Activated CD4-positive, CD25-positive, alpha-beta regulatory T cell treated with anti-CD3 and anti-CD28 coated beads, Interleukin-2, amount 50 U/mL, for 72 hours (primary cell): ENCODE measurements at places on chromosomes 5 and 9.

GRCh38 chr9:26744191-26744965, 148.2 kb downstream of the CAAP1 start:
- no peak for DNase-seq

GRCh38 chr9:25322142-25322541, 356.1 kb downstream of the TUSC1 start:
- no peak for DNase-seq

GRCh38 chr5:40080191-40080590, 599.5 kb upstream of the PTGER4 start:
- no peak for DNase-seq

GRCh38 chr9:101232405-101232977, 152.3 kb downstream of the BAAT start:
- DNase-seq: no peak

DNA sequence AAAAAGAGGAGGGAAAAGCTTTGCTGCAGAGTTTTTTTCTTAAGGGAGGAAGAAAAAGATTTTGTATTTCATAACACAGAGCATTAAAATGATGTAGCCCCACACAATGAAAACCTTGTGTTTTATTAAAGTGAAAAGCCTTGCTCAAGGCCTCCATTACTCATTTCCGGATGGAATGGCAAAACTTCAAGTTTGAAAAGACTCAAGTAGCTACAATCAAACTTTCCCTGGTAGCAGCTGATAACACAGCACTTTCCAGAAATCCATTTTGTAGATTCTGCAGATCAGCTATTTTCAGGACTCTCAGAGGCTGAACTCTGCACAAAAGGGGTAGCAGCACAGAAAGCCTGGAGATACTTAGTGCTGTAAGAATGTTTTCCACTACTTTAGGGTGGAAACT, 374.8 kb downstream of the NFIB start:
- DNase-seq: no peak

DNA sequence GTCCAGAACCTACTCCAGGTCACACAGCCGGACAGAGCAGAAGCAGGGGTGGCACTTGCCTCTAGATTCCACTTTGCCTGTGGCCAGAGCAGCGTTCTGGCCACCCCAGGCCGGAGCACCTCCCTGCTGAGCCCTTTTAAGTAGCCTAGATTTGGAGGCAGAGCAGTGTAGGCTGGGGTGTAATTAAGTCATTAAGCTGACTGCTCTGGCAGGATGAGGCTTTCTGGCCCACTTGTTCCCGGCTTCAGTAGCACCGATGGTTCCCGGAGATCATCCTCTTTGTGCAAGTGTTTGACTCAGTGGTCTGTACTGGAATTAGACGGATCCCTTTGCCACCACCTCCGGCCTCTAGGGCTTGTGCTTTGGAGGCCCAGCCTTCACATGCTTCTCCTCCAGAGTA, 281.9 kb upstream of the ANKRD55 start:
- DNase-seq: no peak

DNA sequence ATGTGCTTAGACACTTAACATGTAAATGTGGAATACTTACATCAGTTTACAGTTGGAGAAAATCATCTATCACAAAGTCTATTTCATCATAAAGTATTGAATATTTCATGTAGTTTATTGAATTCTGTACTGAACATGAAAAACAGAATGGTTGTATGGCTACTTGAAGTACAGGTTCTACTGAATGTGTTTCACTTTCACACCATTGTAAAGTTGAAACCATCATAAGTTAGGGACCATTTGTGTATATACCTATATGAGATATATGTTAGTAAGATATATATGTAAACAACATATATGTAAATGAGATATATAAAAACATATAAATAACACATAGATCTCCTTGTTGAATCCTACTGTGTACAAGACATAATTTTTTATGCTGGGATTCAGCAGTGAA, 63.0 kb upstream of the TAF11L2 start:
- no peak for DNase-seq

GRCh38 chr5:153404747-153405146, 85.7 kb upstream of the GRIA1 start:
- DNase-seq: no peak

GRCh38 chr9:21454149-21454548, 13.9 kb downstream of the IFNA1 start:
- DNase-seq: no peak

- peak; percentile 41 for DNase-seq
These were observed 51.4 kb downstream of the PFDN1 start for GRCh38 chr5:140251527-140251973.

GRCh38 chr5:113058269-113058668, 81.7 kb downstream of the DCP2 start:
- no peak for DNase-seq

GRCh38 chr5:82023644-82024043, 51.8 kb downstream of the ATG10 start:
- DNase-seq: no peak

DNA sequence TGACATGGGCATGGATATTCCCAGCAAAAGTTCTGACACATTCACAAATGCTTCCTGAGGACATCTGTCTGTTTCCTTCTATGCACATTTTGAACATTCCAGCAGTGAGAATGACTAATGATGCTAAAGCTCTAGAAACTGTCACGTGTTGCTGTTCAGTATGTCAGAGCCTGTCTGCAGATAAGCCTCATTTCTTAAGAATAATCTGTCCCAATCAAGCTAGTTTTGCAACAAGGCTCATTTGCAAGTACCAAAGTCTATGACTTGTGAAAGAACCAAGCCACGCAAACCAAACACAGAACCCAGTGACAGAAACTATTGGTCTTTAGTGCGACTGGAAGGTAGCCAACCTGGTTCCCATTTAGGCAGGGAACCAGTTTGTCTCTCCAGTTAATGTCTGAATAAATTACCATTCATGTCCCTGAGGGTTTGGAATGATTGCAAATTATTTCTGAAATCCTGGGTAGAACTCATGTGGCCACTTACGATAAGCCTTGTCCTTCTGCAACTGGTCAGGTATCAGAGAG, 178.5 kb downstream of the C9orf152 start:
- no peak for DNase-seq

- no peak for DNase-seq
These were observed 53.0 kb downstream of the IL31RA start for GRCh38 chr5:55904152-55904551.

DNA sequence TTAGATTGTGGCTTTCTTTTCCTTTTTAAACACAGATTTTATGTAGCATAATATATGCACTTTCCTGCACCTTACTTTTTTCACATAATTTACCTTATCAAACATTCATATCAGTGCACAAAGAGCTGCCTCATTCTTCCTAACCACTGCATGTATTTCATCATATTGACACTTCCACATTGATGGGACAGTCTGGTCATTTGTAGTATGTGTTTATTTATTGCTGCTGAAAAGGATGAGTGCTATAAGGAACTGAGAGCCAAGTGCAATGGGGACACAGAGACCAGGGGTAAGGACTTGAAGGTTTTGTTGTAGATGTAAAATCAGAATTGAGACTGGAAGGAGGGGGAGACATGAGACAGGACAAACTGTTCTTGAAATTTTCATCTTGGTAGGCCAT, 193.8 kb downstream of the SMARCA2 start:
- no peak for DNase-seq

GRCh38 chr5:1479581-1480188, 34.4 kb upstream of the SLC6A3 start:
- DNase-seq: no peak

DNA sequence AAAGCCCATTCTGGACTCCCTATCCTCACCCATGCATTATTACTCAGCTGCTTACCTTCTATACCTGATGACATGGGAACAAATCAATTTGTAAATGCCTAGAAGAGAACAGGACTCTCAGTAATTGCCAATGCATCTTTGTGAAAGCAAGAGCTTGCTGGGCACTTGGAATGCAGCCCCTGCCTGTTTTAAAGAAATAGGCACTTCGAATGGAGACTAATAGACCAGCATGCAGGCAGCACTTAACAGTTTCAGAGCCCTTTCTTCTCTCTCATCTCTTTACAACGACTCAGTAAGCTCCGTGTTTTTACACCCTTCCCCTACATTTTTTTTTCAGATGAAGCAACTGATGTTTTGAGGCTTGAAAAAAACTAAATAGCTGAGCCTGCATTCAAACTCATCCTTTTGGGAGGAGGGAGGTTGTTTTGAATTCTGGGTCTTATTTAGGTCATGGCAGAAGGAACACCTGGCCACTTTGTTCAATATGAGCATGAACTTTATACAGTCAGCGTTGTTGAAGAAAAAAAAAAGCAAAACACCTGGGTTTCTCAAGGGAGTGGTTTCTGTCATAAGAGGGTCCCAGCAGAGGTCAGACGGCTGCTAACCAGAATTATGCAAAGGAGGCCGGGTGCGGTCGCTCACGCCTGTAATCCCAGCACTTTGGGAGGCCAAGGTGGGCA, 34.6 kb upstream of the WHRN start:
- DNase-seq: no peak

- DNase-seq: no peak
These were observed 51.5 kb downstream of the MTMR12 start for GRCh38 chr5:32261198-32261597.

DNA sequence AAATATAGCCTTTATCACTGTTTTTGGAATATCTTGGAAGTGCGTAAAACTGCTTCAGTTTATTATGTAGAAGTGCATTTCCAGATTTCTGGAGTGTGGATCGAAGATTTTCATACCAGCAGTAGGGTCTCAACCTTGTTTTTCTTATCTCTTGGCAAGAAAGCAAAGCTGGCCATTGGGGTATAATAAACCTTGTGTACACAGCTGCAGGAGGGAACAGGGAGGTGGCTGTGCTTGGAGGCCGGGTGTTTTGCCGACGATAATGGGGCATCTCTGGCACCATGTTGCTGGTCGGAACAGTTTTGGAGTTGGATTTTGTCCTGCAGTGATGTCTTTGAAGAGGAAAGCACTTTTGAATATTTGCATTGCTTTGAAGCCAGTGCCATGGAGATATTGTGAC, 308.8 kb upstream of the DMRT1 start:
- DNase-seq: no peak

GRCh38 chr5:78537821-78538220, 110.8 kb downstream of the LHFPL2 start:
- no peak for DNase-seq

- DNase-seq: no peak
These were observed 14.8 kb downstream of the HBEGF start for GRCh38 chr5:140331638-140332037.

GRCh38 chr9:37534412-37534811, 41.8 kb downstream of the FBXO10 start:
- no peak for DNase-seq

GRCh38 chr5:117621921-117622320, 1047.3 kb upstream of the SEMA6A start:
- no peak for DNase-seq

DNA sequence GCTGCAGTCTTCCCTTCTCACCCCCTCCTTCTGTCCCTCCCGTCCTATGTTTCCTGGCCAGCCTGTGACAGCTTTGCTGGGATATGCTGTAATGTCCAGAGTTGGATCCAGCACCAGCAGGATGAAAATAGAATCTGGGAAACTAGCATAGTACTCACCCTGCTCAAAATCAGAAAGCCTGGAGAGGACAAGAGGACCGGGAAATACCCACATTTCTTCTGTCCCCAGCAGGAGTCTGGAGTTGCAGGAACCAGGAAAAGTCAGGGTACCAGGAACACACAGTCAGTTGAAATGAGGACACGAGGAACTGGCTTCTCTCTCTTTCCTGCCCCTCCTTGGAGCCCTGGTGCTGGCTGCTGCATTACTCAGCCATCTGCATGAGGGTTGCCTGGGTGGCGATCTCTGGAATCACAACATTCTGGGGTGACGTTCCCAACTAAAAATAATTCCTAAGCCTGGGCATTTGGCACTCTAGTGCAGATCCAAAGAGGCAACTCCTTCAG, 59.6 kb upstream of the NFIL3 start:
- DNase-seq: no peak

GRCh38 chr9:28056466-28056865, 483.2 kb upstream of the C9orf72 start:
- DNase-seq: no peak

DNA sequence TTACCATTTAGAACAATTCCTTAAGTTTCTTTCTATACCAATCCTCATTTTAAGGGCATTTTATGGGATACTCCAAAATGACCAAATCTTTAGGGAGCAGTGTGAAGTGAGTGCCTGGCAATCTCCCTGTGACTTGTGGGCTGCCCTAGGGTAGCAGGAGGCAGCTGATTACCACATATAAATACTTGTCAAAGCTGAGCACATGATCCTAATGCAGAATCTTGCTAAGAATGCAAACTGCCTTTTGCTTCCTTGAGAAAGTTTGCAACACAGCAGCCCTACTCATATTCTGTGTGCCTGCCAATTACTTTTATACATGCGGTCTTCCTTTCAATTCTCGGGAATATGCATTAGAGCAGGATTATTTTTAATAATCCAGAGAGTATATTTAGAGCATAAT, 18.2 kb upstream of the NREP start:
- DNase-seq: no peak

DNA sequence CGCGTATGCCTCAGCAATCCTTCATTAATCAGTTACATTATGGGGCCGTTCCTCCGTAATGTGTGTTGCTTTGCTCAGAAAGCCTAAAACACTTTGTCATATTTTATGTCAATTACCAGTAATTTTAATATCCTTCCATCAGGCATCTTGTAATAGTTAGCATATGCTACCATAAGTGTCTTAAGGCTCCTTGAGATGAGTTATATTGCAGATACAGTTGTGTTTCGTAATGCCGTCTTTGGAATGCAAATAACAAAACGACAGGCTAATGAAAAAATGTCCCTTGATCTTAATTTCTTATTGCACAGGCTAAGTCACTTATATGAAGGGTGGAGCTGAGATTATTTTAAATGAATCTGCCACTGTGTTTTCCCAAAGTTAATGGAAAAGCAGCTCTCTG, 50.5 kb downstream of the TBCA start:
- no peak for DNase-seq

DNA sequence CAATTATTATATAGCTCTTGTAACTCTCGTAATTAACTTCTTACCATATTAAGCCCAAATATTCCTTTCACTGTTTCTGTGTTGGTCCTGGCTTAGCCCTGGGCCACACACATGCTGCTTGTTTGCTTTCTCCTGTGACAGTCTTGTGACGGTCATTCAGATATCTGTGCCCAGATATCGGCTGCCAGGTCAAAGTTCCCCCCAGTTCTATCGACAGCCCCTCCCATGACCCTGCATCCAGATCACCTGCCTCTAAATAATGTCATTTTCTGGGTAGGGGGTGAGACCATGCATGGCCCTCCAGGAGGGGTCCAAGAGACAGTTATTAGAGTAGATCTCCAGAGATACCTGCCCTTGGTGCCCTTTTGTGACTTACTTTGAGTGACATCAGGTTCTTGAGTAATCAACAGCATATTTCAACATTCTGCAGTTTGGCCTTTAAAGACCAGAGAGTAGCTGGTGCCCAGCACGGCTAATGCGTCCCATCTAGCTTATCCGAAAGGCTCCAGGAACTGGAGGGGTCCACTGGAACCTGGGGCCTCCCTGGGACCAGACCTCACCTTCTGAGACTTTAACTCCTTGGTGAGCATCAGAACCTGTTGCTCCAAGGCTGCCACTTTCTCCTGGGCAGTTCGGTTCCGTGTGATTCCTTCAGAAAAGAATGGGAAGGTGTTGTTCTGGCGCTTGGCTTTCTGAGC, 26.9 kb downstream of the TBC1D2 start:
- DNase-seq: no peak

GRCh38 chr5:50715001-50715400, 48.6 kb downstream of the PARP8 start:
- DNase-seq: no peak

GRCh38 chr5:87190687-87191086, 77.0 kb upstream of the RASA1 start:
- DNase-seq: no peak
